ENCODE measurements at places on chromosomes 6 and 20.

GRCh38 chr6:93036835-93037234 lies 382.5 kb downstream of the EPHA7 start:
- no peak for DNase-seq

GRCh38 chr20:17809362-17810061 lies 109.7 kb downstream of the BANF2 start:
- DNase-seq: no peak

GRCh38 chr6:100881707-100882040 lies 545 bp upstream of the ASCC3 start:
- DNase-seq: no peak

GRCh38 chr20:31515775-31516107 lies 1.5 kb downstream of the HM13 start:
- no peak for DNase-seq

GRCh38 chr20:16486532-16486931 lies 86.7 kb downstream of the KIF16B start:
- no peak for DNase-seq

- no peak for DNase-seq
Observed at GRCh38 chr6:32982702-32983492, 14.5 kb downstream of the BRD2 start.

- no peak for DNase-seq
Observed at GRCh38 chr6:169051371-169051770, 202.3 kb downstream of the THBS2 start.

GRCh38 chr6:5525209-5525608 lies 263.9 kb downstream of the FARS2 start:
- no peak for DNase-seq

- DNase-seq: no peak
Observed at GRCh38 chr20:57386762-57387161, 4.4 kb upstream of the RBM38 start.

DNA sequence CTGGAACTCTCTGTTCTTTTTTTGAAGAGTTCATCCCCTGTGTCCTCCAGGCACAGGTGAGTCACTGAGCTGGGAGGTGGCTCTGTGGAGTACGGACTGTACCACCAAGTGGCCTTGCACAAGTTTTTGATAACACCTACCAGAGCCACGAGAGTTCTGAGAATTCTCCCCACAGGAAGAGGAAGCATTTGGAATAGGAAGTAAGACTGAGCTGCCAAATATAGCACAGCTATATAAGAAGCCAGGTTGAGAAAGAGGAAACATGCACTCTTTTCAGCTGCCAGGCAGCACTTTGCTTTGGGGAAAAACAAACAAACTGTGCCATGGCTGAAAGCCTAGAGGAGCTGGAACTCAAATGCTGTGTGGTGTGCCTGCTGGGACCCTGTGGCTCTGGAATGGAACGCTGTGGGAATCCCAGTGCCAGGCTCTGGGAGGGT lies 70.8 kb upstream of the RIPOR2 start:
- DNase-seq: peak; percentile 30

- no peak for DNase-seq
Observed at GRCh38 chr20:2817341-2817726, 1.2 kb downstream of the TMEM239 start.

DNA sequence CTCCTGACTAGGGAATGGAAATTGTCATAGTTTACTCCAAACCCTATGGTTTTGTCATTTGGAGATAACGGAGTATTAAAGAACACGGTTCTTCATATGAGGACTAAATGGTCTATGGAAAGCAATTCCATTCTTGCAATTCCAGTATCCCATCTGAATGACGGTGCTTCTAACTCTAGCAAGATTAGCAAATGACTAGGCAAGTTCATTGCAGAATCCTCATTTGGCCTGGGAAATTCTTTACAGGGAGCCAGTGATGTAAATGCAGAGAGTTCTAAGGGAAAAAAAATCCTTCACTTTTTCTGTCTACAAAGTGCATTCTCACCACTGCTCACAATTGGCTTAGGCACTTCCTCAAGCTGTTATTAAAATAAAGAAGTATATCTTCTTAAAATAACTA lies 111.5 kb downstream of the MOXD1 start:
- DNase-seq: no peak

DNA sequence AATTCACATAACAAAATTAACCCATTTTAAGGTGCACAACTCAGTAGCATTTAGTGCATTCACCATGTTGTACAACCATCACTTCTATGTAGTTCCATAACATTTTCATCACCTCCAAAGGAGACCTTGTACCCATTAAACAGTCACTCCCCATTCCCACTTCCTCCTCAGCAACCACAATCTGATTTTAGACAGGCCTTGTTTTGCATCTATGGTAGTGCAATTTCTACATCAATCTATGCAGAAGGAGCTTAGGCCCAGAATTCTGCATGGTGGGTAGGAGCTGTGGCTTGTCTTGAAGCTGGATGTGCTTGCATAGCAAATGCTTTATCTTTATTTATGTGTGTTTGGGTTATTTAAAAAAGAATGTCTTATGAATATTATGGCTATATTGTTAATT lies 13.5 kb upstream of the HLA-DQA1 start:
- DNase-seq: no peak

DNA sequence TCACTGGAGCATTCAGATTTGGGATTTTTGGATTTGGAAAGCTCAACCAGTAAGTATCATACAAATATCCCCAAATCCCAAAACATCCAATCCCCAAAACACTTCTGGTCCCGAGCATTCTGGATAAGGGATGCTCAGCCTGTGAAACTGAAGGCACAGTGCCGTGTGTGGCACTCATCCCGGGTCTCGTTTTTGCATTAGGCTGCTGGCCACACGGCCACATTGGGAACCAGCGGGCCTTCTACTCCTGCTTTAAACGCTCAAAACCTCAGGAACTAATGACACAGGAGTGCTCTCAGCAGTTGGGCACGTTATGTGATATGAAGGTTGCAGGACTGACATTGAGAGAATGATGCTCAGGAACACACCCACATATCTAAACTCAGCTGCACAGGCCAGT lies 35.6 kb downstream of the PSMG4 start:
- no peak for DNase-seq

DNA sequence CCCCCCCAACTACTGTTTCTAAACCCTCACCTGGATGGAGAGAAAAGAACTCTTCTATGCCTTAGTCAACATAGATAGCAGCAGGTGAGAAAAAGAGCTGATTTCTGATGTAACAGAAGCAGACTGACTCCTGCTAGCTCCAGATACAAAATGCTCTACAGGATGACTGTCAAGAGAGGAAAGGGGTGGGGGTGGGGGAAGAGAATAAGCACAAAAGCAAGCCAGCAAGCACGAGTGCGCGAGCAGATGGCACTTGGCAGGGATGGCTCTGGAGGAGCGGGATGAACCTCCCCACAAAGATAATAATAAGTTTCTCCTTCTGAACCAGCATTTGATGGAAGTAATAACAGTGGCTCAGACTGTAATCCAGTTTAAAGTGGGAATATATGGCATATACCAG lies 45.6 kb upstream of the SPDEF start:
- DNase-seq: no peak

- DNase-seq: peak; percentile 61
Observed at GRCh38 chr6:113397236-113397635, 459.9 kb upstream of the MARCKS start.

GRCh38 chr6:165077876-165078275 lies 231.5 kb downstream of the C6orf118 start:
- no peak for DNase-seq

DNA sequence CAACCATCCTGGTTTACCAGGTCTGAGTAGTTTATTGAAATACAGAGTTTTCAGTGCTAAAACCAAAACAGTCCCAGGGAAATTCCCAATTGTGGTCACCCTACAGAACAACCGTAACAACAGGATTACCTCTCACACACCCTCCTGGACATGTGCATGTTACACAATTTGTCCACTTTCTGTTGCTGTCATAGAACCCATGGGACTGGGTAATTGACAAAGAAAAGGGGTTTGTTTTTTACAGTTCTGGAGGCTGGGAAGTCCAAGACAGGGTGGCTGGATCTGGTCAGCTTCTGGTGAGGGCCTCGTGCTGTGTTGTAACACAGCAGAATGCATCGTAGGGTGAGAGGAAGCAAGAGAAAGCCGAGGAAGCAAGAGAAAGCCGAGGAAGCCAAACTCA lies 9.1 kb upstream of the ADA start:
- no peak for DNase-seq

GRCh38 chr6:153140299-153140698 lies 9.2 kb upstream of the RGS17 start:
- no peak for DNase-seq

- no peak for DNase-seq
Observed at GRCh38 chr6:17707371-17707651, 586 bp upstream of the NUP153 start.

GRCh38 chr6:44942201-44942600 lies 385.9 kb upstream of the RUNX2 start:
- no peak for DNase-seq

GRCh38 chr6:6193221-6193745 lies 127.2 kb downstream of the F13A1 start:
- DNase-seq: no peak

- no peak for DNase-seq
Observed at GRCh38 chr20:50645253-50646068, 45.9 kb downstream of the RIPOR3 start.

DNA sequence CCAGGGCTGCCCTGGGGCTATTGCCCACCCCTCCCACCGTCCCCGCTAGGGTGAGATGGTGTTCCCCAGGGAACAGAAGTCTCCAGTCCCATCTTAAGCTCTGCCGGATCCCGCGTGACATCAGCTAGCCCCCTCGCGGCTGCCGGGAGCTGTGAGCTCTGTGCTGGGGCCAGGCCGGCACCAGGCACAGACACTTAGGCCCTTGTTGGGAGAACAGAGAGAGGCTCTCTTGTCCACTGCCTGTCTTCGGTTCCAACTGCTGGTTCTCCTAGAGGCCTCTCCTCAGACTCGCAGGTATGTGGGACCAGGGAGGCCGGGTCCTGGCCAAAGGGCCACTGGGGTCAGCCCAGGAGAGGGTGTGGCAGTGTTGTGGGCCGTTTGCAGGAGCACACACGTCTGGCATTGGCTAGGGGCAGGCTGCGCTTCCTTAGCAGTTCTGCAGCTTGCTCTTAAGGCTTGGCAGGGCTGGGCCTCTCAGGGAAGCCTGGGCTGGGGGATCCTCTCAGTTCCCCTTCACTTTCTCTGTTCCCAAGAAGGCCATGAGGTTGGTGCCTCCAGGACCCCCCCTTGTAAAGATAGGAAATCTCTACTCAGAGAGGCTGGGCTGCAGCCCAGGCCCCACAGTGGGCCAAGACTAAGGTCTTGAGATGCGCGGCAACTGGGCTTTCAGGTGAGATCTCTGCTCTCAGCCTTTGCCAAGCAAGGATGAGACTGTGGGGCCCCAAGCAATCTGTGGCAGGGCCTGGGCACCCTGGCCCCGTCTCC lies 6.3 kb downstream of the SGK2 start:
- DNase-seq: no peak

- DNase-seq: no peak
Observed at GRCh38 chr6:152941746-152942145, 41.1 kb downstream of the FBXO5 start.

DNA sequence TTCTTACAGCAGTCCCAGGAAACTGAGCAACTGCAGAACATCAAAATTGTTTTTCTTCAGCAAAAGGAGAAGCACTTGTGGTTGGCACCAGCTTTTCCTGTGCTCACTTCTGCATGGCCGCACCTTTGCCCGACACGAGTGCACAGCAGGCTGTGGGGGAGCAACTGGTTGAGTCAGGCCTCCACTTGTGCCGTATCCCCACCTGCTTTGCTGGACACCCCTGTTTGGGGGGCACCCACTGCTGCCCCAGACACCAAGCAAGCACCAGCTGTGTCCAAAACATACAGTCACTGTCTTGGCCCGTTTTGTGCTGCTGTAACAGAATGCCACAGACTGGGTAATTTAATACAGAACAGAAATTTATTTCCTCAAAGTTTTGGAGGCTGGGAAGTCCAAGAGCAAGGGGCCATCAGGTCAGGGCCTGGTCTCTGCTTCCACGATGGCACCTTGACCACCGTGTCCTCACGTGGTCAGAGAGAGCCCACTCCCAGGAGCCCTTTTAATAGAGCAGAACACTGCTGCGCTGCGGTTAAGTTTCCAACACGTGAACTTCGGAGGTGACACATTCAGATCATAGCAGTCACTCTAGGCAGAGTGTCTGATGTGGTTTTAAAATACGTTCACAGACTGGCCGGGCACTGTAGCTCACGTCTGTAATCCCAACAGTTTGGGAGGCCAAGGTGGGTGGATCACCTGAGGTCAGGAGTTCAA lies 8.7 kb upstream of the GMEB2 start:
- no peak for DNase-seq

GRCh38 chr20:39302312-39302711 lies 340.2 kb downstream of the DHX35 start:
- no peak for DNase-seq

DNA sequence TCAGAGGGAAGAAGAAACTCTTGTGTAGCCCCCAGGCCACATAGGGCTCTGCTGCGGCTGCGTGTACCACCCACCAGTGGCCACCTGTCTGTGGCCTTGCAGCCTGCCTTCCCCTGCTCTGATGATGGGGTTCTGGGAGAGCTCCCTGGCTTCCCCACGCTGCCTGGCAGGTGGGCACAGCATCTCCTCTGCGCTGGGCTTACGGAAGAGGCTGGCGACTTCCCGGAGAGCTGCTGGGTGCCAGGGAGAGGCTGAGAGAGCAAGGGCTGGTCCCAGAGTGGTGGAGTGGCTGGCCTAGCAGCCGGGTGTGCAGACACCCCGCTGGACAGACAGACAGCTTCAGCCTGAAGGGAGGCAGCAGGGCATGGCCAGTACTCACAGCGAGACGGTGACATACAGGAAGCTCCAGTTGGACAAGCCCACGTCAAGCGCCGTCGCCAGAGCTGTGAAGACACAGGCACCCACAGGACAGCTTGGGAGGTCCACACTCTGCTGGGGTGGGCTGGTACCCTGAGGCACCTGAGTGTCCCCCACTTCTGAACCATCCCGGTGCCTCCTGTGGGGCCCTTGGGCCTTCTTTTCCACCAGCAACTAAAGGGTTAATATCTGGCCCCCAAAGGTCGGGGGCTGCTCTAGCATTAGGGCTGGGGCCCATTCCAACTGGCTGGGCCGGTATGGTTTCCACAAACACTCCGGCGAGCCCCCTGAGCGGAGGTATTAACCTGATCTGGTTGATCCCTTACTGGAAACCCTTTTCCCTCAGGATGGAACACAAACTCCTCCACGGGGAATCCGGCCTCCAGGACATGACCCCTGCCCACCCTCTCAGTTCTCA lies 48.1 kb upstream of the CDH22 start:
- no peak for DNase-seq

DNA sequence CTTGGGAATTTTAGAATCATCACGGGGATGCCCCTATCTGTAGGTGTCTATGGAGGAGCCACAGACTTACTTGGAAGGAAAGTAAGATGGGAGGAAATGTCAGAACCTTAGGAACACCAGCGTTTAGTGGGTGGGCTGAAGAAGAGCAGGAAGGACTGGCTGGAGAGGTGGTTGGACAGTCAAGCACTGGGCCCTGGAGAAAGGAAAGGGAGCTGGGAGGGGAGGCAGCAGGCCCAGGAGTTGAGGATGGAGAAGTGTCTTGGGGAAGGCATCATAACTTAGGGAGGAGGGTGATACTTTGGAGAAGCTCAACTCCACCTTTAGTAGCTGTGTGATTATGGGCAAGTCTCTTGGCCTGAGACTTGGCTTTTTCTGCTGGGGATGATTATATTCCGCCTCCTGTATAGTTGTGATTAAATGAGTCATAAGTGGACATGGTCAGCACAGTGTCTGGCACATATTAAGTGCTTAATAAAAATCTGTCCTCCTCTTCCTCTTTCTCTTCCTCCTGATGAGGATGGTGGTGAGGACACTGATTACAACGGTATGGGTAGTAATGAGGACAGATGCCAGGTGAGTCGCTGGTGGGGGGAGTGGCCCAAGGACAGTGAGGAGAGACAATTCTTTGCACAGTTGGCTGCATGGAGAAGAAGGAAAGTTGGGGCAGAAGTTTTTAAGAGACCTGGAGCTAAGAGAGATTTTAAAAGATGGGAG lies 125.7 kb downstream of the TOX2 start:
- no peak for DNase-seq
